ENCODE measurements at places on chromosomes 7 and 10.
A peak's percentile ranks its signal among the peaks of the same experiment; 100 is the strongest.

DNA sequence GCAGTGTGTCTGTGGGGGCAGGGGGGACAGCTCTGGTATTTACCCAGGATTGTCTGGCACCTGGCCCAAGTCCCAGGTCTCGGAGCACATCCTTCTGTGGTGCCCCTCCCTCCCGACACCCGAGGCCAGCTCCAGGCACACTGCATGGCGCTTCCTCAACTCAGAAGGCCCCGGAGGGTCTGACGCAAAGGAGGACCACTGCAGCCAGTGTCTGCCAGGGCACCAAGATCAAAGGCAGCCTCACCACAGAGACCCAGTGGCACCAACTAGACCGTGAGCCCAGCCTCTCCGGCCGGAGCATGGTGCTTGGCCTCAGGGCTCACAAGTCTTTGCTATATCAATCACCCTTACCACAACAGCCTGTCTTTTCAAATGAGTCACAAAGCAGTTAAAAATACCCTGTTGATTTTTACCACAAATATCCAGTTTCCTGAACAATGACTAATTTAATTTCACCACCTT lies 99.3 kb upstream of the DDC start:
- DNase-seq = peak; percentile 90

DNA sequence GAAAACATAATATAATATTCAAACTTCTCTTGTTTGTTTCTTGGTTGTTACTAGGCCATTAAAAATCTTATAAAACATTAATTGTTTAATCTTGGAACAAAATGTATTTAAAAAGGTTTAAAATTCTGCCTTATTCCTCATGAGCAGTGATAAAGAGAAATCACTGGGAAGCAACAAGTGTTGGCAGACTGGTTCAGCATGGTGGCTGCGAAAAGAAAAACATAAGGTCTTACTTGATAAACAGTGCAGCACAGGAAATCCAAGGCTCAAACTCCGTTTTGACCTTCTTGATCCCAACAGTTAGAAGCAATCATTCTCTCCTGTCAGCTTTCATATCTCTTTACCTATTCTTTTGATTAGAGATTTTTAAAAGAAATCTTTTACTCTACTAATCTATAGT lies 530.8 kb downstream of the CNTNAP2 start:
- DNase-seq = no peak

- no peak for DNase-seq
Measured at GRCh38 chr10:100163704-100164621, 21.9 kb downstream of the ERLIN1 start.

DNA sequence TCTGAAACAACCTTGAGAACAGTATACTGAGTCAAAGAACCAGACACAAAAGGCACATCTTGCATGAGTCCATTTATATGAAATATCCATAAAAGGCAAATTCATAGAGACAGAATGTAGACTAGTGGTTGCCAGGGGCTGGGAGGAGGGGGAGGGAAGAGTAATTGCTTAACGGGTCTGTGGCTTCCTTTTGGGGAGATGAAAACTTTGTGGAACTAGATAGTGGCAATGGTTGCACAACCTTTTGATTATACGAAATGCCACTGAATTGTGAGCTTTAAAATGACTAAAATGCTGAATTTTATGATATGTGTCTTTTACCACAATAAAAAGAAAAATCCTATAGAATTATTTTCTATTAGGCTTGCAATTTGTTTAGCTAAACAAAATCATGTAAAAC lies 16.8 kb downstream of the ADRB1 start:
- no peak for DNase-seq

DNA sequence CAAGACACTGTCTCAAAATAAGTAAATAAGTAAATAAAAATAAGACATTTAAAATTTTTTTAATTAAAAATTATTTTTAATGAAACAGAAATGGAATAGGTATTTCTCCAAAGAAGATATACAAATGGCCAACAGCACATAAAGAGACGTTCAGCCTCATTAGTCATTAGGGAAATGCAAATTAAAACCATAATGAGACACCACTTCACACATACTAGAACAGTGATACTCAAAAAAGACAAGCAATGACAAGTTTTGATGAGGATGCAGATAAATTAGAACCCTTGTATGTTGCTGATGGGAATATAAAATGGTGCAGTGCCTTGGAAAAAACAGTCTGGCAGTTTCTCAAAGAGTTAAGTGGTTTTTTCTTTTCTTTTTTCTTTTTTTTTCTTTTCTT lies 26.5 kb upstream of the C10orf67 start:
- peak; percentile 35 for DNase-seq

DNA sequence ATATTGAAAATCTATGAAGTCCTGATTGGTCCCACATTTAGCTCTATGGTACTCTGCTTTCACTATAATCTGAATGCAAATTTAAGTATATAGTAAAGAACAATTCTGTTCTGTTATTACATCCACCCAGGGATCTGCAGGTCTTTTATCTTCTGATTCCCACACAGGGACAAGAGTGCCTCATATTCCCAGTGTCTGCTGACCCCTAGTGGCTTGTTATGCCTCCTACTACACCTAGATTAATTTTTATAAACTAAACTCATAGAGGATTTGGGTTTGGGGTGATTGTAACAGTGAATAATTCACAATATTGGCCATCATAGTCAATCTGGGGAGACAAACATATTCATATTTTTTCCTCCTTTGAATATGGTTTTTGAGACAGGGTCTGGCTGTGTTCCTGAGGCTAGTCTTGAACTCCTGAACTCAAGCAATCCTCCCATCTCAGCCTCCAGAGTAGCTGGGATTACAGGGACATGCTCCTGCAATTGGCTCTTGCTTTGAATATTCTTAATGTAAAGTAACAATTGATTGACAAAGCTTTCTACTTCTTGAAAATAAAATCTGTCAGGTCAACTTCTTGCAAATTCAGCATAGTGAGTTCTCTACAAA lies 282.1 kb downstream of the KCND2 start:
- DNase-seq = peak; percentile 42

- no peak for DNase-seq
Measured at GRCh38 chr10:14171336-14171735, 159.4 kb downstream of the FRMD4A start.

GRCh38 chr10:26503911-26504310 lies 65.8 kb downstream of the APBB1IP start:
- peak; percentile 5 for DNase-seq

DNA sequence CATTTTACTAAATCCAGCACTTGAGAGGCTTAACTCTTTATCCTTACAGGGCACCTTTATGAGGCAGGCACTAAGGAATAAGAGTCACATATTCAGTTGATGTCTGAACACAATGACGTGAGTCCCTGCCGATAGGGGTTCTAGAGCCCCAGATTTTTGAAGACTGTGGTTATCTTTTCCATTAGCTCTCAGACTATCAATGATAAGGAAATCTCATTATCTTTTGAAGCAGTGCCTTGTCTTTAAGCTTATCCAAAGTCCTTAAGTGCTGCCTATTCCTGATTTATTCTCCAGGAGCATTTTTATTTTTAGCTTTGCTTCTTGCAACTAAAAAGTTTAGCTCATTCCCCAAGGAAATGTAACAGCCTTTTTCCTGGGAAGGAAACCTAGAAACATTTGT lies 444.1 kb upstream of the LRRN3 start:
- no peak for DNase-seq

DNA sequence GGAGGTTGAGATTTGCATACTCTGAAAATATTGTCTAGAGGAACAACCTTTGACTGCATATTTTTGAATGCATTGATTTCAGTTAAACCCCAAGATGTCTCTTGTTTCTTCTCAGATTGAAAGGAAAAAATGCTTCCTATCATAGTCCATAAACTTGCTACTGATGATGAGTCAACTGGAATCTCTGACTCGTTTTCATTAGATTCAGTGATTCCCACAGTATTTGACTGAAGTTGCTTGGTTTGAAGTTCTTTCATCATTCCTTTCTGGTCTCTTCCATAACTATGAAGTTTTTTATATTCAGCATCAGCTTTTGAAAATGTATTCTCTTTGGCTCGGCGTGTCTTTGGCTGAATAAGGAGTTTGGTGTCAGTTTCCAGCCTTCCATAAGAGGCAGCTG lies 10.7 kb downstream of the PEX1 start:
- DNase-seq = no peak

GRCh38 chr7:132116369-132116768 lies 459.9 kb downstream of the PLXNA4 start:
- DNase-seq = no peak

DNA sequence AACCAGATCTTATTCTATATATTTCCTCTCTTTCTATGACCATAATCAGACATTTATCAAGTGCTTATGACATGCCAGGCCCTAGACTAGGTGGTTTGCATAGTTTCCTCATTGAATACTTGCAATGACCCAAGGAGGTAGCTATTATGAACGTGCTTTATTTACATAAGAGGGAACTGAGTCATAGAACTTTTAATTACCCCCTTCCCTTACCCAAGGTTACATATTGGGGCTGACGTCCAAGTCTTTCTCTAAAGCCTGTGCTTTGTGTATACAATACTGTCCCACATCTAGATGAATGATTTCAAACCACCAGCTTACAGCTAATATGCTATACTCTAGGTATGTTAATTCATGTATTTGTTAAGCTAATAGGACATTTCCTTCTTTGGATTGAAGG lies 91.9 kb upstream of the NPY start:
- no peak for DNase-seq

DNA sequence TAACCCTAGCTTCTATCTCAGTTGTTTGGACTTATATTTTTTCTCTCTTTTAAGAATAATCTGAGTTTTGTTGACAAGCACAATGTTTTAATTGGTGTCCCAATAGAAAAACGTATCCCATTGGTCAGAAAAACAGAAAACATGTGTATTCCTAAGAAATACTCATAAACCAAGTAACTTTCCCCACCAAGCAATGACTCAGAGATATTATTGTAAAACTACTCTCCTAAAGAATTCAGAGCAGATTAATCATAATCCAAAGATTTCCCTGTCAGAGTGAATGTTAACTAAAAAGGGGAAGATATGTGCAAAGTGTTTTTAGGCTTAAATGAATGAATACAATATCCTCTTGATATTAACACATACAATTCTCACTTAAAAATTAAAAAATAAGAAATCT lies 29.4 kb upstream of the MBL2 start:
- no peak for DNase-seq

DNA sequence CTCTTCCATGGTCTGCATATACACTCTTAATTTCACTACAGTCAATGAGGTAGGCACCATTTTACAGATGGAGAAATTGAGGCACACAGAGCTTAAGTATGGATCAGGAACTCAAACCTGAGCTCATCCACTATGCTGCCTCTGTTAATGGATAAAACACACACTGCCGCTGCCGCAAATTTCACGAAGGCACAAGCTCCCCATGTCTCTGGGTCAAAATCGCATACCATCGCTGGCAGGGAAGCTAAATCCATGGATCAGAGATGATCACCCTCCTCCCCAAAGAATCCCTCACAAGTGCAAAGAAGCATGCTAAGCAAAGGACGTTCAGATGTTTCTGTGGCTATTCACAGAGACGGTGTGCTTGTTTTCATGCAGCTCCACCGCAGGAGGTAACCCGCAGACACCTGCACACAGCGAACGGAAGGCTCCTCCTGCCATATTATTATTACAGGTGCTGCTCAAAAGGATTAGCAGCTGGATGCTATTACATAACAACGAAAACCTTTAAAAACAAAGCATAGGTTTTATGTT lies 109.3 kb downstream of the UBE2H start:
- DNase-seq = no peak

GRCh38 chr10:35554036-35554435 lies 51.1 kb upstream of the GJD4 start:
- no peak for DNase-seq

DNA sequence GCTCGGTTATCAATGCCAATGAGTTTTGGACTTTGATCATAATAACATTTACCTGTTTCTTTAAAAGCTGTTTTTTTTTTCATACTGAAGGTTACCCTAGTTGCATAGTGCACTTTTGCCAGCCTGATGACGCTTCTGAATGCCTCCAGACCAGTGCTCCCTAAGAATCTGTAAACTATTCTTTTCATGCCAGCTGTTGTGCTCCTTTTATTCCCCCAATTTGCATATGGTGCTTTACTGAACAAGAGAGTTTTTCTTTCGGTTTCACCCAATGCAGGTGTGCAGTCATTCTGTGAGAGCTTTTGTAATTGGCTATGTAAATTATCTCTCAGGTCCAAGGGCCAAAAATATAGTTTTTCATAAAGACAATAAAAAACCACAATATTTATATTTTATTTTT lies 48.1 kb upstream of the GLCCI1 start:
- peak; percentile 64 for DNase-seq

- no peak for DNase-seq
Measured at GRCh38 chr10:94218493-94219183, 144.1 kb downstream of the NOC3L start.

DNA sequence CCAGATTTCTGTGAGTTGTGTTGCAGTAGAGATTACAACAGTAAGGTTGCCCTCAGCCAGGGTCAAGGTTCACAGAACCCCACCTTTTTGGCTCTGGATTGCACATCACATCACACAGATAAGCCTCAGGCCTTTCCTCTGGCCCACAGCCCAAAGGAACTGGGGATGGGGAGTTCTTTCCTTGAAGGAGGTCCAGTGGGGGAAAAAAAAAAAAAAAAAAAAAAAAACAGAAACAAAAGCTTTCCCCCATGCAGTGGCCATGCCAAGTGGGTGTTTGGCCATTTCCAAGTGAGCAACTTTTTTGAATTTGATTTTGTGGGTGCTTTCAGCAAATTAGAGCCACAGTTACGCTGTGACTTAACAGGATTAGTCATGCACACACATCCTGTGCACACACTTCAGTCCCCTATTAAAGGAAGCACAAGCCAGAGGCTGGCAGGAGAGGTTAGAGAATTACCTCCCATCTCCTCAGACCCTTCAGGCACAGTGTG lies 79.3 kb upstream of the NANOS1 start:
- peak; percentile 35 for DNase-seq

DNA sequence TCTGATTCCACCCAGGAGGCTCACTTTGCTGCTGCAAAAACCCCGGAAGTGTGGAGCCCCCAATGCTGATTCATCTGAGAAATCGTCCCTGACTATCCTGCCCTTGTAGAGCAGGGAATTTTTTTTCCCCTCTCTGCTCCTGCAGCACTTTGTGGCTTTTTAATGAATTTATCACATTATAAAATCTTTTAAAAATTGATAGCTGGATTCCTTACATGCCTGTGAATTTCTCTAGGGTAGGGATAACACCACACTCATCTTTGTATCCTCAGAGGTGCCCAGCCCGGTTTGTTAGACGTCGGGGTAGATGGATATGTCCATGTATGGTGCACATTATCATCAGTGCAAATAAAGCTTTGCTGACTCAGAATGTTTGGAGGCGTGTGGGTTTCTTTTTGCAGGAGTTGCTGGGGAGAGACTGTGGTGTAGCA lies 185.7 kb downstream of the STK31 start:
- DNase-seq = peak; percentile 41

DNA sequence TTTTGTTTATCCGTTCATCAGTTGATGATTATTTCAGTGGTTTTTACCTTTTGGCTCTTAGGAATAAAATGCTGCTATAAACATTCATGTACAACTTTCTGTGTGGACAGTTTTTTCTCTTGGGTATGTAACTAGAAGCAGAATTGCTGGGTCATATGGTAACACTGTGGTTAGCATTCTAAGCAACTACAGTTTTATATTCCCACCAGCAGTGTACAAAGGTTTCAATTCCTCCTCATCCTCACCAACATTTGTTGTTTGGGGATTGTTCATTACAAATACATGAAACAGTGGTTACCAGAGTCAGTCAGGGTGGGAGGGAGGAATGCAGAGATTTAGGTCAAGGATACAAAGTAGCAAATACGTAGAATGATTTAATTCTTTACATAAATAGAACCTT lies 97.0 kb downstream of the NPSR1 start:
- no peak for DNase-seq

Measured in activated CD4-positive, alpha-beta T cell treated with anti-CD3 and anti-CD28 coated beads, Interleukin-10, Interleukin-2, amounts not matched to agents 100 ng/mL and 50 ng/mL, durations not matched to agents 16 hours and 8 hours (primary cell).